ENCODE measurements at places on chromosomes 11 and 22.

- DNase-seq: no peak
These were observed 48.3 kb downstream of the FEZ1 start for GRCh38 chr11:125447721-125448120.

- DNase-seq: no peak
These were observed at the start of gene FXYD6 for GRCh38 chr11:117876341-117877119. Gene FXYD6 (minus strand): TSS chr11:117876658. CDS start chr11:117842776, 33,882 bp downstream.

GRCh38 chr11:46342239-46342638 lies 5.0 kb upstream of the DGKZ start:
- no peak for DNase-seq

DNA sequence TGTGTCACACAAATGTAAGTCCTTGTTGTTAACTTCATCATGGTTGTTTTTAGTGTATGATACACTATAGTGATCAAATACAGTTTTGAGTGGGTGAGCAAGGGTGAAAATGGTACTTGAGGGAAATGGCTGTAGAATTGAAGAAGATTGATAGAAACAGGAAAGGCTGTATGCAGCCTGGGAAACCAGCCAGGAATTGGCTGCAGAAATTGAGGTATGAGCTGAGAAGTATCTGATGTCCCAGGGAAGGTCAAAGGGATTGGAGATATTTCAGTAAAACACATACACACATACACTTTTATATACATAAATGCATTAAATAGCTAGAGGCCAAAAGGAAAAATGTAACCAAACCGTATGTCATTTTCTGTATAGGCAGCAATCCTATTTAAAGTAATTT lies 13.1 kb upstream of the YAP1 start:
- no peak for DNase-seq

- DNase-seq: no peak
These were observed 98.9 kb downstream of the INSC start for GRCh38 chr11:15213471-15214231.

DNA sequence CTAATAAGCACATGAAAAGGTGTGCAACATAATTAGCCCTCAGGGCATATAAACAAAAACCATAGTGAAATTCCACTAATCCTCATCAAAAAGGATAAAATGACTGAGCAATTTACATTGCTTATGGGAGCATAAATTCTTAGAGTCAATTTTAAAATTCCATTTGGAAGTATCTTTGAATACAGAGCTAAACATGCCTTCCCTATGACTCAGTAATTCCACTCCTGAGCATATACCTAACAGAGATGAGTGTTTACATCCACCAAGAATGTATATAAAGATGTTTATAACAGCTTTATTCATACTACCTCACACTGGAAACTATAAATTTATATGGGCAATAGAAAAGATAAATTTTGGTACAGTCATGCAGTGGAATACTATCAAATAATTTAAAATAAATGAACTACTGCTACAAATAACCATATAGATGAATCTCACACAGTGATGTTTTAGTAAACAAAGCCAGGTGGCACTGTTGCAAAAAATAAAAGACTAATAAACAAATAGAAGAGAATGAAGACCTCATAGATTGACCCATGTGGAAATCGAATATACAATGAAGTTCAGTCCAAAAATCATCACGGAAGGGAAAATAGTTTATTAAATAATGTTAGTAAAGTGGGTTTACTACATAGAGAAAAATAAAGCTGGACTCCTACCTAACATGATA lies 8.2 kb upstream of the OR2D2 start:
- DNase-seq: no peak

GRCh38 chr22:32328306-32329201 lies 29.1 kb upstream of the RFPL3 start:
- no peak for DNase-seq

GRCh38 chr22:28670161-28670560 lies 9.5 kb downstream of the TTC28 start:
- no peak for DNase-seq

GRCh38 chr11:126214441-126214840 lies 2.9 kb downstream of the FAM118B start:
- DNase-seq: no peak

- no peak for DNase-seq
These were observed 137.8 kb downstream of the CEP164 start for GRCh38 chr11:117465236-117465997.

GRCh38 chr22:18985780-18986179 lies 49.7 kb upstream of the PRODH start:
- no peak for DNase-seq

DNA sequence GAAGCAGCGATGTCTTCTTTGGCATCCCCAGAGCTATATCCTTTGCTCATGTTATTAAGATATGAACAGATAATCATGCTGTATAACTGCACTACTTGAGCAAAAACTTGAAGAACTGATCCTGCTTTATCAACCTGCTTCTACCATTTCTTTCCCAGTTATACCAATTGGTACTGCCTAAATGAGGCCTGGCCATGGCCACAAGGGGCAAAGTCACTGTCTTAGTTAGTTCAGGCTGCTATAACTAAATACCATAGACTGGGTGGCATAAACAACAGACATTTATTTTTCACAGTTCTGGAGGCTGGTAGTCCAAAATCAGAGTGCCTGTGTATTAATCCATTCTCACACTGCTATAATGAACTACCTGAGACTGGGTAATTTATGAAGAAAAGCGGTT lies 37.5 kb downstream of the DEUP1 start:
- DNase-seq: no peak

DNA sequence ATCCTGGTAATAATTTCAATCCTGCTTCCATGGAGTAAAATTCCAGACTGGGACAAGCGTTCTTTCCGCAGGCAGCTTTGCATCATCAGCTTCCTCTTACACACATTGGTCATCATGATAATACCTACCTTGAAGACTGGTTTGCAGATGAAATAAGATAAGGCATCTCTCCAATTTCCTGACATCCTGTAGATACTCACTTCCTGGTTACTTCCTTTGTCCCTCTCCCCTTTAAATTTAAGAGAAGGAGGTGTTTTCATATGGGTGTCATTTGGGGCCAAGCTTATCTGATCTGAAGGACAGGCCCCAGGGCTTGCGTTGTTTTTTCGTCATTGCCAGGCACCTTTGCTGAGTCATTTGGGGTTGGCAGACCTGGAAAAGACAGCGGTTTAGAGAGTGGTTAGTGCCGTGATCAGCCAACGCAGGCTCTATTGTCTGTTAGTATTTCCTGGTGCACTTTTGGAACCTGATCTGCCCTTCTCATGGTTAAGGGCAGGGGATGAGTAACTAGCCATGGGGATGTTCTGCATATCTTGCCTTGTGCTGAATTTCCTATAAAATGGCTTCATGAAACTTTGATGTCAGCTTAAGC lies 24.1 kb downstream of the GRAMD1B start:
- DNase-seq: no peak

GRCh38 chr11:2100361-2101170 lies 38.6 kb downstream of the IGF2 start:
- no peak for DNase-seq

DNA sequence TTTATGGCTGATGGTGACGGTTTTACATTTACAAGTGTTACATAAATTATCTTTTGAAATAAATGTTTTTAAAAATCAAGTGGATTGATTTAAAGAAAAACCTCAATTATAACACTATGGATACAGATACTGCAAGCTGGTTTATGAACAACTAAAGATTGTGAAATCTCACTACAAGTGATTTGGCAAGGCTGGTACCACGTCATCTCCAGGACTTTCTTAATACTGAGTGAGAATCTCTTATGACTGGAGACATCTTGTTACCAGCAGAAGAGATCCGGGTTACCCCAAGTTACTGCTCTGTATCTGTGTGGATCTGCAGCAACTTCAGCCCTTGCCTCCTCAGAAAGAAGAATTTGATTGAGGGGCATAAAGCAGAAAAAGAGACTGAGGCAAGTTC lies 452.9 kb downstream of the MN1 start:
- DNase-seq: no peak
